Activated CD8-positive, alpha-beta memory T cell treated with anti-CD3 and anti-CD28 coated beads for 4 hours (primary cell): ENCODE measurements at places on chromosomes 7 and 10.

DNA sequence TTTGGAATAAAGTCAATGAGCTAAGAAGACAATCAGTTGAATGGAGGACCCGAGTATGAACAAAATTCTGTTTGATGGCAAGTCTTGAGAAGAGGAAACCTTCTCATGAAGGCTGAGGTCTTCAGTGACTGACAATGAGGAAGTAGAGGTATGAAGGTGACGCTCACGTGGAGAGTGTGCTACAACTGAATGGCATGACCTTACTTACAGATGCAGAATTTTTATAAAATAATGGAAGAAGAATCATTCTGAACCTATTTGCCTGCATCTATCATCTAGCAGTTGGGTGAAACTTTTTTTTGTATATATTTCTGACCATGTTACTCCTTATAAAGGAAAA lies 19.4 kb upstream of the SP4 start:
- DNase-seq: no peak

DNA sequence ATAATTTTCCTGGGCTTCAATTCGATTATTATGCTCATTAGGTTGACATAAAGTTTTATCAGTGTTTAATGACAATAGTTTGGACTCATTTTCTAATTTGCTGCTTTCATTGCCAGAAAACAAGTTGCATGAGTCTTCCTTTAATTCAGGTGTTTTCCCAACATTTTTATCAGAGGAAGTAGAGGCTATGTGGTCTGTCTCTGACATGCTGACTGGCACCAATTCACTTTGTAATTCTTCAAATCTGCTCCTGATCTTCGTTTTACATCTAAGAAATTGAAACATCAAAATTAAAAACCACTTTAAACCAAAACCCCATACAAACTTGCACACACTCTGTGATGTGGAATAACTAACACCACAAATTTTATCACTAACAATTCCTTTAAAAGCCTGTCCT lies 10.9 kb downstream of the CCDC186 start:
- no peak for DNase-seq

GRCh38 chr7:40676221-40676620 lies 541.4 kb downstream of the SUGCT start:
- no peak for DNase-seq

GRCh38 chr10:398954-399353 lies 263.7 kb downstream of the ZMYND11 start:
- DNase-seq: no peak

- DNase-seq: no peak
Observed at GRCh38 chr10:1316121-1316808, 260.1 kb downstream of the WDR37 start.

- DNase-seq: no peak
Observed at GRCh38 chr10:74926791-74927585, 100.6 kb downstream of the KAT6B start.

GRCh38 chr10:78549140-78549935 lies 515.7 kb downstream of the RPS24 start:
- no peak for DNase-seq

- no peak for DNase-seq
Observed at GRCh38 chr10:34254596-34254995, 560.5 kb downstream of the PARD3 start.

GRCh38 chr10:99784727-99785441 lies 2.4 kb downstream of the ABCC2 start:
- DNase-seq: no peak

DNA sequence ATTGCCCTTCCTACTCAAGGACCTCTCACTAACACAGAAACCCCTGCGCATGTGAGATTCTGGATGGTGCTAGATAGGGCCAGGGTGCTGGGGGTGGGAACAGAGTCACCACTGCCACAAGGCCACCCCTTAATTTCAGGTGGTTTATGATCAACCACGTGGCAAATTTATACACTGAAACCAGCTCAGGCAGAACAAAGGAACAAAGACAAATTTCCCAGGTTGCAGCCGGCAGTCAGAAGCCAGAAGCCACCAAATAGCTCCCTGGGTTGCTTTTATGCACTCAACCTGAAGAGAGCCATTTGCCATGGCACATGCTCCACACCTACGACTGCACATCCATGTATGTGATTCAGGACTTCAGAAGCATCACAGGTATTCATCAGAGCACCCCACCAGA lies 2.5 kb downstream of the VOPP1 start:
- peak; percentile 19 for DNase-seq

GRCh38 chr7:150903606-150904005 lies 51.3 kb downstream of the AOC1 start:
- DNase-seq: no peak

DNA sequence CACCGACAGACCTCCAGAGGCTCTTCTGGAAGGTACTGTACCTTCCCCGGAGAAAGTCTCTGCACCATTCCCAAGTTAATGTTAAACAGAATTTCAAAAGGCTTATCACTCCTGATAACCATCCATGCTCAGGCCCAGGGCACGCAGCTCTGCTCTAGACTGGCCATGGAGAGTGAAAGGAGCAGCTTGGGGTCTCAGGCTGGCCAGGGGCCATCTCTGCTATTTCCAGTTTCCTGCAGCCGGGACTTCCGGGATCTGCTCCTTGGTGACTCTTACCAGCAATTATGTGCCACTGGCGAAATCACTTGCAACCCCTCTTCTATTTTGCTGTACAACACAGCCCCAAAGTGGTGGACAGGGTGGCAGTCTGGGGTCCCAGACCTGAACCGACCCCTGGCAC lies 6.0 kb downstream of the CLDN15 start:
- no peak for DNase-seq

DNA sequence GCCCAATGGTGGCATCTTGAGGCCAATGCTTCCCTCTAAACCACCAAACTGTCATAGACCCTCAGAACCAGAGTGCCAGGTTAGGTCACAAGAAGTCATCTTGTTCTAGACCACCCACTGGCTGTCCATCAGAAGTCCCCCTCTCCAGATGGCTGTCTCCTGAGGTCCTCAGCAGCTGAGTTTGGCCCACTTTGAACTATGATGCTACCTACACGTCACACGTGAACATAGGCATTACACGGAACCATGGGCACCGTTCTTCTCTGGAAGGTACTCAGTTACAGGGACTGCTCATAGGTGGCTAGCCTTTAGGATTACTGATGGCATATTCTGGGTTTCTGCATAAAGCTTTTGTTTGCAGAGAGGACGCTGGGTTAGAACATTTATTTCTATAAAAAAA lies 166.4 kb downstream of the ADAM12 start:
- no peak for DNase-seq

DNA sequence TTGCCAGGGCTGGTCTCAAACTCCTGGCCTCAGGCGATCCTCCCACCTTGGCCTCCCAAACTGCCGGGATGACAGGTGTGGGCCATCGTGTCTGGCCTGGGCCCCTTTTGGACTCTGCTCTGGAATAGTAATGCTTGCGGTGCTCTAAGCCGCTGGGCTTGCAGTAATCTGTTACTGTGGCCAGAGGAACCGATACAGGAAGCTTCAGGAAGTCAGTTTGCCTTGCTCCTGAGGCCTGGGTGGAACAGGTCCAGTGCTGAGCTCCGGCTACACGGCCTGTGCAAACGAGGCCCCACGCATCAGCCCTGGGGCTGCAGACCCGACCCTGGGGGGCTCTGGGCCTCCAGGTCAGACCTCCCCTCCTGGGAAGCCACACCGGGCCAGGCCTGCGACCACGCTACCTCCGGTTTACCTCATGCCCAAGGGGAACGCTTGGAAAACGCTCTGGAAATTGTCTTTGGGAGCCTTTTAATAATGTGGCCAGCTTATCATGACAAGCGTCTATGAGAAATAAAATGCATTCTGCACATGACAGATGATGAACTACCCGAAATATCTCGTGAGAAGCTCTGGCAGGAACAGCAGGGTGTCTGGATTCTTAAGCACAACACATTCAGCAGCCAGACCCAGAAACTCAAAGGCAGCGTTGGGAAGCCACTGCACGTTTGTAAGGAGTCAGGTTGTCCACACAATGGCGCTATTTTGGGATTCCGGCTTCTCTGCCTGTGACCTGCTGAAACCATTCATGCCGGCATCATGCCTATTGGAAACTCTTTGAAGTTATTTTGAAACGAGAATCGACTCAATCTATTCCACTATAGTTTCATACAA lies 10.1 kb upstream of the ADAP1 start:
- DNase-seq: no peak

GRCh38 chr7:11130012-11130411 lies 156.3 kb downstream of the PHF14 start:
- no peak for DNase-seq

GRCh38 chr10:123428391-123428790 lies 237.8 kb upstream of the GPR26 start:
- DNase-seq: no peak

DNA sequence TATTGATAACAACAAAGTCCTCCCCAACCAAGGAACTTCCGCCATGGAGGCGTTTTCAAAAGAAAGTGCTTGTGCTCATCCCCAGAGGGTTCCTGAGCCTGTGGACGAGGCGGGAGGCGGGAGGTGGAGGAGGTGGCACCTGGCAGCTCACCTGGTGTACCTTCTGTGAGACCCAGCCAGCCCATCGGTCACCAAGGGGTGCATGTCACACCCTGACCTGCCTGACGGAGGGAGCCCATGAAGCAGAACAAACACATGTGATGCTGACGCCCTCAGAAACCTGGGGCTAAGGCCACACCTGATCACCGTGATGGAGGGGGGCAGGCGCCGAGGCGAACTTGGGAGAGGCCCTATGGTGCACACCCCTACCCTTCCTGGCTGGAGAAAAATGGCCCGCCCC lies 458.8 kb downstream of the DNAJB6 start:
- DNase-seq: no peak

- DNase-seq: no peak
Observed at GRCh38 chr7:117835016-117835664, 38.1 kb downstream of the CTTNBP2 start.

DNA sequence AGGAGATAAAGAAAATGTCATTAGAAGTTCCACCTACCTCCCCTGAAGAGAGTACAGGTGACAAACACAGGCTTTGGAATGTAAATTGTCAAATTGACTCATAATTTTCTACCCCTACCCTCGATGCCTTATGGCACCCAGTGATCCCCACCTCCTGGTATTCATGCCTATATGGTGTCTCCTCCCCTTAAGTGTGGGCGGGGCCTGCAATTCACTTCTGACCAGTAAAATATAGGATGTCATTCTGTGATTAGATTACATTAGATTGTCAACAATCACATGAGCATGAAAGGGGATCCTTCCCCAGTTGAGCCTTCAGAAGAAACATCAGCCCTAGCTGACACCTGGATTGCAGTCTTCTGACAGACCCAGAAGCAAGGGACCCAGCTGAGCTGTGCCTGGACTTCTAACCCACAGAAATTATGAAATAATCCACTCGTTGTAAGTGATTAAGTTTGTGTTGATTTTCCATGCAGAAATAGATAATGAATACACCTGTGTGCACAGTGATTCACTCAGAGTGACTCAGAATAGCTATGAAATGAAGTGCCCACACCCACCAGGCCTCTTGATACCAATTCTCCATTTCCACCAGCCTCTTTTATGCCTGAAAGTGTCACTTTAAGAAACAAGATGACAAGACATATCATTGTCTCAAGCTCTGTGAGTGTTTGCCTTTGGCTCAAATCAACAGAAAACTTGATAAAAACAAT lies 8.5 kb upstream of the SLC39A12 start:
- no peak for DNase-seq

DNA sequence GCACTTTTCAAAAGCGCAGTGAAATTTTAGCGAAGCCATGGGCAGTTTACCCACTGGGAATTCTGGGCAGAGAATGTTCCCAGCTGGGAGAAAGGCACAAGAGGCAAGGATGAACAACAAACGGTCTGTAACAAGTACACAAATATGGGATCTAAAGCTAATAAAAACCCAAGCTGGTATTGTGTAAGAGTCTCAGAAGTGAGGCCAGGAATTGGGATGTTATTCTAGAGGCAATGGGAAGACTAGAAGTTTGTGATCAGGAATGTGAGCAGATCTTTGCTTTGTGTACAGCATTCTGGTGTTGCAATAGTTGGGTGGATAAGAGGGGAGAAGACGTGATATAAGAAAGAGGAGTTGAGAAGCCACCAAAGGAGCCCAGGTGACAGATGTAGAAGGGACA lies 15.0 kb downstream of the FZD9 start:
- DNase-seq: no peak

DNA sequence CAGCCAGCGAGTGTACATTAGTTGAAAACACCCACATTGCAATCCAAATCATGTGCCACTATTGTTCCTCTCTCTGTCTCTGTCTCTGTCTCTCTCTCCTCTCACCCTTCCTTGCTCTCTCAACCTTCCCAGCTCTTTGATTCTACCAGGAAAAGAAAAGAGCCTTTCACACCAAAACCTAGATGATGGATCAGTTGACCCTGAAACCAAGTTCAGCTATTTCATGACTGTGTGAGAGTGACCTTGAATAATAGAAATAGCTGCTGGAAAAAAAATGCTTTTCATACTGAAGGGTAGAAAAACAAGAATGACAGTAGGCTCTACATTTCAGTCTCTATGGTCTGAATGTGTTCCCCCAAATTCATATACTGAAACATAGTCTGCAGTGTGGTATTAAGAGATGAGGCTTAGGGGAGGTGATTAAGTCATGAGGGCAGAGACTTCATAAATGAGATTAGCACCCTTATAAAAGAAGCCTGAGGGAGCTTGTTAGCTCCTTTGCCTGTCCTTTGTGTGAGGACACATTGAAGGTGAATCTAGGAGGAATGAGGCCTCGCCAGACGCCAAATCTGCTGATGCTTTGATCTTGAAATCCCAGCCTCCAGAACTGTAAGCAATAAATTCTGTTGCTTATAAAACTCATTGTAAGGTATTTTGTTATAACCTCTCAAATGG lies 65.2 kb downstream of the LYZL1 start:
- no peak for DNase-seq

- DNase-seq: no peak
Observed at GRCh38 chr7:82729172-82730030, 285.8 kb upstream of the CACNA2D1 start.

GRCh38 chr10:101195921-101196320 lies 33.3 kb downstream of the LBX1 start:
- DNase-seq: no peak

DNA sequence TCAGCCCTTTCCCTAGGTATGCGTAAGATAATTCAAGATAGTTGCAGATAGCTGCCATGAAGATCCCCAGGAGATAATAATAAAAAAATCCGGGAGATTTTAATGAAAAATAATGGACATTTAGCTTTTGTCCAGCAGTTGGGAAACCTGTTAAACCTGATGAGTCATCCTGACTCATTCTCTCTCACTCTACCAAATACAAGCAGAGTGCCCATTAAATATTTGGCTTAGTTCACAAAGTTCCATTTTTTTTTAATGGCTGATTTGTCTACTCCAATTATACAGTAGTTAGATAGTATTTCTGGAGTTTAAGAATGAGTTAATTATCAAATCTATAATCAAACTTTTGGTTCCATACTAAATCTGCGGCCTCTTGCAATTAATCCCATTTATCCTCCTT lies 2.1 kb upstream of the SHTN1 start:
- no peak for DNase-seq

GRCh38 chr7:305410-306151 lies 15.6 kb downstream of the FOXL3 start:
- DNase-seq: no peak

DNA sequence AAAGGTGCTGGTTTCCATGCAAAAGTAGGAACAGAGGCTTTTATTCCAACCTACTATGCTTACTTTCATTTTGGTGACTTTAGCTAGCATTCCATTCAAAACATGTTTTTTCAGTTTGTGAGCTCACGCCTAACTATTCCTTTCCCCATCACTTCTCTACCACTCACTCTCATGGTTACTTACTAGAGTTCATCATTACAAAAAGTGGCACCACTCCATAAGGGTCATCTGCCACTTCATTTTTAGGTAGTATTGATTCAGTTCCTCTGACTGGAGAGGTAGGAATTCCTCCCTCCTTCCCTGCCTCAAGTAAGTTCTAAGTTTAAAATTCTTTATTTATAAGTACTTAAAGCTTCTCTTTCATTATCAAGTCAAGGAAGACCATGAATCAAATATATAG lies 543.1 kb downstream of the HTR7 start:
- no peak for DNase-seq

- no peak for DNase-seq
Observed at GRCh38 chr7:77566421-77566820, 29.3 kb downstream of the PTPN12 start.
